ENCODE measurements at places on chromosomes 1 and 21.
A peak's percentile ranks its signal among the peaks of the same experiment; 100 is the strongest.

DNA sequence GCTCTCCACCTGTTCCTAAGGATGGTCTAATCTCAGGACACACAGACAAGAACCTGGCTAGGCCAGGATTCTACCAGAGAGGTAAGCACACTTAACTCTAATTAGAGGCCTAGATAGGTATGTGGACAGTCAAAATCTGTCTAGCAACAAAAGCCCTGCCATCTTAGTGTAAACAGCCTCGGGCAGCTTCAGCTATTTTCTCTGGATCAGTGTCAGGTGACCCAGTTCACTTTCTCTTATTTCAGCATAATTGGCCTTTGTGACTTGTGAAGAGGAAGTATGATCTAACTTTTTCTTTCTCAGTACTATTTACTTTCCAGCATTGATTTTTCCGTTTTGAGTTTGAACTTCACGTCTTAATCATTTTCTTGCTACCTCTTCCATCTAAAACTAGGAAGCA is 217.7 kb downstream of the CRB1 start:
- DNase-seq: peak; percentile 42

DNA sequence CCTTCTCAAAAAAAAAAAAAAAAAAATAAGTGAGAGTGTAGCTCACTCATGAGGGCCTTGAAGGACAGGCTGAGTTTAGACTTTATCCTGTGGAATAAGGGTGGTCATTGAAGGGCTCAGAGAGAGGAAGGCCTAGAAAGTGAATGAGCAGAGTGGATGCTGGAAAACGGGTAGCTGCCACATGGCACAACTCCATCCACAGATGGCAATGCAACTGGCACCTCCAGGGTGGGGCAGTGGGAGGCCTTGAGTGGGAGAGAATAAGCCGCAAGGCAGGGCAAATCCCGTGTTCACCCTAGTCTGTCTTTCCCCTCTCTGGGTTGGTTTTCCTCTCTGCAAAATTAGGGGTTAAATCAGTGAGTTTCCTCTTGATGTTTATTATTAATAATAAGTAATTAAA is 3.1 kb downstream of the TNNI1 start:
- DNase-seq: no peak

DNA sequence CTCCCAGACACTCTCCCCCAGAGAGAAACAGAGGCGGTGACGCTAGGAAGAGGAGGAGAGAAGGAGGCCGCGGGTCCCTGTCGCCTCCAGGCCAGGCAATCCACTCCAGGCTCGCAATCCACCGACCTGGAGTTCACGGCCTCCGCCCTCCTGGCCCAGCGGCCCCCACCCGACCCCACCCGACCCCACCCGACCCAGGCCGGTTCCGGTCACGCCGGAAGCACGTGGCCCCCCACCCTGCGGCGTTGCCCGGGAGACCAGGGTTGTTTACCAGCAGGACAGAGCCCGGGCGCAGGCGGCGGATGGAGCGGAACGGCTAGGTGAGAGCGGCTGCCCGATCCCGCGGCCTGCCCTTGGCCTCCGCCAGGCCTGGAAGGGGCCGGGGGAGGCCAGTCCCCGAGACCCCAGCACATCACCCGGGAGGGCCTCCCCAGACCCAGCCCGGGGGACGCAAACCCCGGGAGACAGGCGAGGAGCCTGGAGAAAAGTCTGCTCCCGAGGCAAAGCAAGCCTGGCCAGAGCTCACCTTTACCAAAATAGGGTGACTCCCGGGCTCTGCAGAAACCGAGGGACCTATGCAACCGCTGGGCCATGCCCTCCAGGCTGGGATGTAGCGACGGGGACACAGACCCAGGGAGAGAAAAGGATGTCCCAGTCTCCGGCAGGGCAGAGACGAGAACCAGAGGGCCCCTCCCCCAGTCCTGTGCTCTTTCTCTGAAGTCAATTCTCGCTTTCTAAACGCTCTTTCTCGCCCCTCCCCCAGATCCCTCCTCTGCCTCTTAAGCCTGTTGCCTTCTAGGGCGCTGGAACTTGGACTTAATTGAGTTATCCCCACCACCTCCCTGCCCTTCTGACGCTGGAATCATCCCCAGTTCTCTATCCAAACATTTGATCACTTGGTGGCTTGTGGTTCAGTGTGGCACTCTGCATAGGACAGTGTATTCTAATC is at the start of the genes PLA2G2C and UBXN10:
TSS of gene PLA2G2C (minus strand) at position 685 of the 949 bp plus-strand sequence. CDS start 9,155 bp downstream, outside the sequence.
TSS of gene UBXN10 (plus strand) at position 263 of the 949 bp plus-strand sequence. CDS start 4,466 bp downstream, outside the sequence.
- DNase-seq: no peak

- no peak for DNase-seq
Observed at GRCh38 chr1:213163278-213163711, 112.3 kb downstream of the RPS6KC1 start.

- no peak for DNase-seq
Observed at GRCh38 chr1:11463177-11463576, 15.8 kb upstream of the DISP3 start.

DNA sequence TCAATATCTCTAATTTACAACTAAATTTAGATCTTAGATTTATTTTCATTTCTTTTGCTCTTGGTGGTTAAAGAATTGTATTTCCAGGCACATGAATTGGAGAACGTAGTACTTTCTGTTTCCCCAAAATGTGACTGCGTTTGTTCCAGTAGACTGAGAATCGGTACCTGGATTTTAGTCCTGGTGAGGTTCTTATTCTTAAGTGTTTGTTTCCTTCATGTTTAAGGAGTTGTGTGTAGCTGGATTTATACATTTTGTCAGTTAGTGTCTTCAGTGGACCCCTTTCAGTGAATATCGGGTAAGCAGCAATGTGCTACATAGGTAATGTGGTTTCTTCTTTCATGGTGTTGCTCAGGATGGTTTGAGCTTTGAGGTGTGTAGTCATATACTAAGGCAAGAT is 6.8 kb downstream of the MIER1 start:
- DNase-seq: no peak
